Prostate gland (tissue), 2 donors: ENCODE measurements at places on chromosomes 11 and 22. TPM values are rescaled to one million over a fixed set of nuclear protein-coding genes. Genes with fewer than 3 reads are reported as not detected.

TRIM49B gene
- total RNA-seq: not detected

GSTT2 gene
- total RNA-seq: not detected

OR2AG1 gene
- not detected for total RNA-seq

PLEKHA7 gene
- total RNA-seq: 14.6 TPM

PHF21B gene
- 9.7 TPM for total RNA-seq

CCDC87 gene
- 0.82 TPM for total RNA-seq

DDX25 gene
- total RNA-seq: 9.5 TPM

APBB1 gene
- 65.5 TPM for total RNA-seq

TRIM34 gene
- 15.5 TPM for total RNA-seq

FAM83F gene
- total RNA-seq: 26.2 TPM

ZNF214 gene
- 3.6 TPM for total RNA-seq

VPREB3 gene
- not detected for total RNA-seq

ADAMTS8 gene
- total RNA-seq: 1.7 TPM

ADM2 gene
- 7.9 TPM for total RNA-seq

DEPDC7 gene
- total RNA-seq: 8.9 TPM

DBX1 gene
- total RNA-seq: not detected

OR56A1 gene
- total RNA-seq: not detected

OR2AG2 gene
- total RNA-seq: 0.55 TPM

PRODH gene
- 11.5 TPM for total RNA-seq

KCNQ1OT1 gene
- total RNA-seq: 2.1 TPM

PANX3 gene
- total RNA-seq: not detected

ENTHD1 gene
- total RNA-seq: 0.09 TPM

OOSP1 gene
- not detected for total RNA-seq

ELMOD1 gene
- total RNA-seq: 4.0 TPM

MRPL40 gene
- 54.3 TPM for total RNA-seq

NAGA gene
- 47.1 TPM for total RNA-seq

FIBIN gene
- total RNA-seq: 13.4 TPM

MS4A6A gene
- 13.4 TPM for total RNA-seq

EPS8L2 gene
- 92.1 TPM for total RNA-seq

CARNS1 gene
- total RNA-seq: 1.0 TPM

OR52I1 gene
- not detected for total RNA-seq

RASD2 gene
- 6.2 TPM for total RNA-seq

SGSM1 gene
- 4.1 TPM for total RNA-seq

SCN3B gene
- total RNA-seq: 2.5 TPM

CALCA gene
- not detected for total RNA-seq

C11orf21 gene
- total RNA-seq: 0.85 TPM

OMP gene
- 8.0 TPM for total RNA-seq

CHCHD10 gene
- 17.3 TPM for total RNA-seq

RBMXL2 gene
- total RNA-seq: 12.0 TPM

CNIH2 gene
- total RNA-seq: 3.6 TPM

OR52A5 gene
- not detected for total RNA-seq

SCGB2A2 gene
- not detected for total RNA-seq

EIF3L gene
- total RNA-seq: 385 TPM

MFRP gene
- total RNA-seq: not detected

ETS1 gene
- total RNA-seq: 30.0 TPM

CECR2 gene
- total RNA-seq: 10.1 TPM

MS4A4A gene
- 10.6 TPM for total RNA-seq
